Activated naive CD4-positive, alpha-beta T cell (primary cell): ENCODE measurements at places on chromosomes 11 and 22.
A peak's percentile ranks its signal among the peaks of the same experiment; 100 is the strongest.

- no peak for DNase-seq
Measured at GRCh38 chr11:469684-470560, 19.8 kb downstream of the PTDSS2 start.

GRCh38 chr11:128694618-128695481 is 978 bp downstream of the FLI1 start:
- no peak for DNase-seq

- no peak for DNase-seq
Measured at GRCh38 chr22:28051091-28051786, 132.2 kb upstream of the PITPNB start.

GRCh38 chr11:133476570-133477250 is 55.6 kb downstream of the OPCML start:
- DNase-seq: no peak

DNA sequence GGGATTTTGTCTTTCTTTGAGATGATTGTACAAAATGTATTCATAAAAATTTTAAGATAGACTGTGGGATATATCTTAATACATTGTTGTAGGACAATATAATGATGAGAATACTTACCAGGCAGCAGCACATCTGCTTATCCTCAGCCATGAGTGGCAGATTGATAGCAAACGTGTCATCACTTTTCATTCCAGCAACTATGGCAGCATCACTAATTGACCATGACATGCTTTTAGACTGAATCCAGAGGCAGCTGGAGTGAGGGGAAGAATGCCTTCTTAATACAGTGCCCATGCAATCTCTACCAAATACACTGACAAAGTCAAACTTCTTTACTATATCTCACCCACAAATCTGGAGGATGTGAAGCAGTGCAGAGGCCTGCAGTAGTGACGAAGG is 755.2 kb upstream of the RAG2 start:
- DNase-seq: no peak

- no peak for DNase-seq
Measured at GRCh38 chr22:42060489-42060888, 10.1 kb downstream of the NAGA start.

- DNase-seq: no peak
Measured at GRCh38 chr11:43942662-43943371, 380 bp downstream of the C11orf96 start.

GRCh38 chr11:127226380-127226779 is 225.8 kb upstream of the KIRREL3 start:
- DNase-seq: no peak

DNA sequence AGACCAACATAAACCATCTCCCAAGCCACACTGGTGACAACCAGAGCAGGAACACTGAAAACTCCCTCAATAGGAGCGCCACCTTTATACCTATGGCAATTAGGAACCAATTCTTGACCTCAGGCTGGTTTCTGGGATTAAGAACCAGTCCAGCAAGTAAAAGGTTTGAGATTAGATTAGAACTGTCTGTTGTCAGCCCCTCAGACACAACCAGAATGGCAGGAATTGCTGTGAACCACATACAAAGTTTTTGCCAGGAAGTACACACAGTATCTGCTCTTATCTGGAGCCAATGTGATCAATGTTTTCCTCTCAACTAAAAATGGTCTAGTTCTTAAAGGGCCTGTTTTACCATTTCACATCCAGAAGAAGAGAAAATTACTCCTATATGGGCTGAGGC is 55.2 kb downstream of the RBFOX2 start:
- no peak for DNase-seq

- DNase-seq: no peak
Measured at GRCh38 chr11:101909087-101909486, 5.7 kb upstream of the CEP126 start.

GRCh38 chr11:65976216-65977176 is 15.0 kb downstream of the SART1 start:
- DNase-seq: no peak

GRCh38 chr11:118263695-118264568 is at the start of gene MPZL2:
TSS of gene MPZL2 (minus strand) at chr11:118264297. CDS start at chr11:118264153, 144 bp downstream.
- DNase-seq: no peak

DNA sequence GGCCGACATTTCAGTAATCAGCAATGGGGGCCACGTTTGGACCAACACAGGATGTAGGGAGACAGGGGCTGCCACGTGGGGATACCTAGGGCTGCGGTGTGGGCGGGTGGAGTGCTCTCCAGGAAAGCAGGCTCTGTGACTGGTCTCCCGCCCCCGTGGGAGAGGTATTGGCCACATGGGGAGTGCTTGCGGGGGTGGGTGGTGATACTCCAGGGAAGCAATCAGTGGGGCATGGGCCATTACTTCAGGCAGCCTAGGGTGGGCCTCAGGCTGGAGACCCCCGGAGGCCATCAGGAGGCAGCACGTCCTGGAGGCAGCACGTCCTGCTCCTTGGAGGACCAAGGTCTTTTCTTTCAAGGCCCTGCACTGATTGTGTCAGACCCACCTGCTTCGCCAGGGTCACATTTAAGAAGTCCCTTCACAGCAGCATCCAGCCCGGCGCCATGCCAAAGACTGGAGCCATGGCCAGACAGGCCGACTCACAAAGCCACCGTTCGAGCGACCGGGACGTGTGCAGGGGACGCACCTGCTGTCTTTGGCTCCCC is 3.0 kb upstream of the MUC2 start:
- no peak for DNase-seq

DNA sequence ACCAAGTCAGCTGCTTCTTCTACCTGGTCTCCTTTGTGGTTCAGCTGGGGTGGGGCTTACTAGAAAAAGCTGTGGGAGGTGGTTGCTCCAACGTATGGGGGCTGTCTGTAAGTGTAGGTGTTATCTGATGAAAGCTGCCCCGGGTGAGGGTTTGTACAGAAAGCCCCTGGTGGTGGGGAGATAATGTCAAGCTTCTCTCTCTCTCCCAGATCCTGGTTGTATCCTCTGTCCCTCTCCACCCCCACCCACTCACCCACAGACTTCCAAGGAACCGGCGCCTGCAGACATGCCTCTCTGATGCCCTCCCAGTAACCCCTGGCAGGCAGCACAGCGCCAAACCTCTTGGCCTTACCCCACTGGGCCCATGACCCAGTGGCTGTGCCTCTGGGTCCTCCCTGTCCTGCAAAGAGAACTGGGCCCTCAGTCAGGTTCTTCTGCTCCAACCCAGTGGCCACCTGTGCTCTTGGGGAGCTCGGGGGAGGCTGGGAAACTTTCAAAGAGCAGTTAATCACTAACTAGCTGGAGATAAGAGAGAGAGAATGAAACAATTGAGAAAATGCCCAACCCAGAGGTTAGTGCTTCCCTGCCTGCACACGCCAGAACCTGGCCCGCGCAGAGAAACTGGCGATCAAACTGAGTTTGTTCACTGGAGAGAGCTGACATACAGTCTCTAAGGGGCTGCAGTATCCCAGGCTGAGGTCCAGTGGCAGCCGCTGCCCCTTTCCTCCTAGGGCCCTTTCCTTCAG is 20.4 kb upstream of the EHF start:
- DNase-seq: no peak

GRCh38 chr11:36074941-36075431 is 131.1 kb downstream of the LDLRAD3 start:
- DNase-seq: no peak

- peak; percentile 17 for DNase-seq
Measured at GRCh38 chr11:43852057-43852636, 28.5 kb upstream of the ALKBH3 start.

- DNase-seq: no peak
Measured at GRCh38 chr22:49099496-49100124, 728.1 kb downstream of the BRD1 start.

DNA sequence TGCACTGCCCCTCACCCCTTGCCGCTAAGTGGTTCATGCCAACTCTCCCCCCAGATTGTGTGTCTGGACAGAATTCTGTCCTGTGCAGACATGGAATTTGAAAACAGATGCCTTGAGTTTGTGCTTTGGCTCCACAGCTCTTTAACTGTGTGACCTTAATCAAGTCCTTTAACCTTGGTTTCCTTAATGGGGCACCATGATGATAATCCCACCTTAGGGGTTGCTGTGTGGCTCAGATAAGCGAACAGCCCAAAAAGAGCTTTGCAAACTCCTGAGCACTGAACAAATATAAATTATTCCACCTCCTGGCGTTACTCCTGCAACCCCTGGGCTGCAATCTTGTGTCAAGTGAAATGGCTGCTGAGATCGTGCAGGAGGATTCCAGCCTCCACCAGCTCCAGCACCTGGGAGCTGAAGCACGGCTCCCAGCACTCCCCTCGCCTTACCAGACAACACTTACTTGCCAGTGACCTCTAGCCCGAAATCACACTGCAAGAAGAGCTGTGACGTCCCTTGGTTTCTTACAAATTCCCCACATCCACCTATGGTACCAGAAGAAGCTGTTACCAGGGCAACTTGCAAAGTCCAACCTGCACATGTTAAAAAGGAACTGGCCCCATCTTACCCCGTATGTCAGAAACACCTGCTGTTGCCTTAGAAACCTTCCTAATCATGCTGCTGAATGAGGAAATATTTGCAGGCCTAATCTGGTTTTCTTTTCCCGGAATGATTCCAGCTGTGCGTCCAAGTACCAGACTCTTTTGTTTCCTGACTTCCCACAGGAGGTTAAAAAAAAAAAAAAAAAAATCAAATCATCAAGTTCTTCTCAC is 13.2 kb downstream of the VPS37C start:
- DNase-seq: no peak

DNA sequence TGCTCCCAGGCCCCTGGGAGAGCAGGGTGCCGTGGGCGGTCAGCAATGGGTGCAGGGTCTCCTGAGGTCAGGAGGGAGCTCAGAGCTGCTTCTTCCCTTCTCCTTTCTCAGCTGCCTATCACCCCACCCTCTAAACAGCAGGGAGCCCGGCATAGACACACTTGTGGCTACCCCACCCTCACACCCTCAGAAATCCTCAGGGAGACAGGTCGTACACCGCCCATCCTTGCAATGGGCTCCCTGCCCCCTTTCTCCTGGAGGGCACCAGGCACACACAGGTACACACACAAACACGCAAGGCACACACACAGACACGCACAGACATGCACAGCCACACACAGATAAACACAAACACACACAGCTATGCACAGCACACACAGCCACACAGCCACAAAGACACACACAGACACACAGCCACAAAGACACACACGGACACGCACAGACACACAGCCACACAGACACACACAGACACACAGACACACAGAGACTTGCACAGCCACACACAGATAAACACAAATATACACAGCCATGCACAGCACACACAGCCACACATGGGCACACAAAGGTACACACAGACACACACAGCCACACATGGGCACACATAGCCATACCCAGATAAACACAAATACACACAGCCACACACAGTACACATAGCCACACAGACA is 44.9 kb upstream of the TH start:
- no peak for DNase-seq

DNA sequence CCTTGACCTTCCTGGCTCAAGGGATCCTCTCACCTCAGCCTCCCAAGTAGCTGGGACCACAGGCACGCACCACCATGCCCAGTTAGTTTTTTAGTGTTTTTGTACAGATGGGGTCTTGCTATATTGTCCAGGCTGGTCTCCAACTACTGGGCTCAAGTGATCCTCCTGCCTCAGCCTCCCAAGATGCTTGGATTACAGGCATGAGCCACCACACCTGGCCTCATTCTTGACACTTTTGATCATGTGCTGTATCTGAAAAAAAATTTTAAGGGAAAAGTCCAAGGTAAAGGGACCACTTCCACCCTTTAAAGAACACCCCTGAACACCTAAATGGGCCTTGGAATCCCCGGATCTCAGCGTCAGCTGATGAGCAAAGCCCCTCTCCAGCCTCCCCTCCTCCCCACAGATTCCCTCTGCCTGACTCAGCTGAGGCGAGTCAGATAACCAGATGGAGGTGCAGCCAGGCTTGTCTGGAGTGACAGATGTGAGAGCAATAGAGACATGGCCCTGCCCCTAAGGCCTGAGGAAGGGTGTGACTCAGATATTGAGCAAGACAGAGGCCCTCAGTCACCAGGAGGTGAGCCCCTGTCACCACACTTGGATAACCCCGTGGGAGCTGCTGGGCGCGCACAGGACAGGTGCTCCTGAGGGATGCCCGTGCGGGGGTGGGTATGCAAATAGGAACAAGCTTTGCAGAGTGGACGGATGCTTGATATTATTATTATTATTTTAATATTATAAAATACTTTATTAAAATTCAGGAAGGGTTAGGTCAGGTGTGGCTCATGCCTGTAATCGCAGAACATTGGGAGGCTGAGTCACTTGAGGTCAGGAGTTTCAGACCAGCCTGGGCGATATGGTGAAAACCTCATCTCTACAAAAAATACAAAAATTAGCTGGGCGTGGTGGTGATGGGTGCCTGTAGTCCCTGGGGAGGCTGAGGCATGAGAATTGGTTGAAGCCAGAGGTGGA is 5.0 kb upstream of the CCDC88B start:
- no peak for DNase-seq

DNA sequence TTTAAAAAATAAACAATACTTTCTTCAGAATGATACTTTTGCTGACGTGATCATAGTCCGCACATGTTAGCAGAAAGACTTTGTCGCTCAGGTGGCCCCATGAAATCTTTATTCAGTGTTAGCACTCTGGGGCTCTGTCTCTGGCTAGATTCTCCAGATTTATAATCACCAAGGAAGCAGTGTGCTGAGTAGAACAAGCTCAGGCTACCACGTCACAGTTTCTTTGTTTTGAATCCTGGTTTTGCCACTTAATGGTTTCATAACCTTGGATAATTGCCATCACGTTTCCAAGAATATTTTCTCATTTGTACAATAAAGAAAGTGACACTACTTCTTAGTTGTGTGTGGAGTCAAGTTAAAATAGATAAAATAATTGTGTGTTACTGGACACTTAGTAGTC is 3.9 kb upstream of the MUC15 start:
- DNase-seq: no peak

GRCh38 chr11:19244621-19245020 is 3.9 kb upstream of the E2F8 start:
- DNase-seq: no peak

DNA sequence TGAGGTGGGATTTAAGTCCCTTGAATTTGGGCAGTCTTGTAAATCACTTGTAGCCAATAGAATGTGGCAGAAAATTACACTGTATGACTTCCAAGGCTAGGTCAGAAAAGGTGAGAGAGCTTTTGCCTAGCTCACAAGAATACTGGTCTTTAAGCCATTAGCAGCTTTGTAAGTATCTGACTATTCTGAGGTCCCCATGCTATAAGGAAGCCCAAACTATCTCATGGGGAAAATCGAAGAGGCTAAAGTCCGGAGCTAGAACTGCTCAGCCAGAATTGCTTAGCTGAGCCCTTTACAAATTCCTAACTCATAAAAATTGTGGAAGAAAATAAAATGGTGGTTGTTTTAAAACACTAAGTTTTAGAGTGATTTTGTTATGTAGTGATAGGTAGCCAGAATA is 13.0 kb downstream of the FAR1 start:
- no peak for DNase-seq

- DNase-seq: no peak
Measured at GRCh38 chr11:113134626-113135025, 173.4 kb downstream of the NCAM1 start.

- DNase-seq: no peak
Measured at GRCh38 chr11:69434471-69434931, 47.0 kb upstream of the LINC01488 start.

- no peak for DNase-seq
Measured at GRCh38 chr11:61874377-61874809, 17.0 kb downstream of the FADS3 start.

GRCh38 chr11:82832983-82833382 is 67.2 kb downstream of the PRCP start:
- no peak for DNase-seq

GRCh38 chr22:30705710-30706651 is 11.3 kb downstream of the OSBP2 start:
- DNase-seq: no peak
